ENCODE measurements at places on chromosomes 13 and 19. TPM values are rescaled to one million over a fixed set of nuclear protein-coding genes. Genes with fewer than 3 reads are reported as not detected.

The ZNF296 gene
- total RNA-seq: 1.1 TPM

The SIGLEC9 gene
- 0.14 TPM for total RNA-seq

The PNMA8C gene
- 0.27 TPM for total RNA-seq

The OR10H2 gene
- not detected for total RNA-seq

The MIR17HG gene
- 3.4 TPM for total RNA-seq

The DMKN gene
- total RNA-seq: 219 TPM

The ETV2 gene
- total RNA-seq: not detected

The USHBP1 gene
- total RNA-seq: 0.29 TPM

The B3GNT8 gene
- 2.7 TPM for total RNA-seq

The S1PR2 gene
- 8.3 TPM for total RNA-seq

The KLK12 gene
- not detected for total RNA-seq

The SCN1B gene
- 1.6 TPM for total RNA-seq

The SUPT5H gene
- total RNA-seq: 121 TPM

The LYPD5 gene
- total RNA-seq: 0.63 TPM

The CEACAM7 gene
- not detected for total RNA-seq

The SHISA7 gene
- total RNA-seq: not detected

The F7 gene
- total RNA-seq: 0.55 TPM

The ZNF414 gene
- 5.2 TPM for total RNA-seq

The BRCA2 gene
- 6.3 TPM for total RNA-seq

The GRK1 gene
- not detected for total RNA-seq

The POGLUT2 gene
- total RNA-seq: 15.7 TPM

The IL12RB1 gene
- 0.07 TPM for total RNA-seq

The SH2D3A gene
- 45.8 TPM for total RNA-seq

The ZNF317 gene
- 22.9 TPM for total RNA-seq

The PCDH20 gene
- 0.75 TPM for total RNA-seq

The SOX1 gene
- not detected for total RNA-seq

The PODNL1 gene
- total RNA-seq: not detected

The PTGER1 gene
- 5.5 TPM for total RNA-seq

The NUDT19 gene
- 17.1 TPM for total RNA-seq

The GAPDHS gene
- total RNA-seq: not detected

The ANKLE1 gene
- total RNA-seq: 0.55 TPM

The ZNF562 gene
- total RNA-seq: 37.3 TPM

The ZNF829 gene
- total RNA-seq: 4.0 TPM

The ADGRE3 gene
- not detected for total RNA-seq

The PCDH17 gene
- total RNA-seq: 0.25 TPM

The SPIB gene
- total RNA-seq: not detected

The NOVA2 gene
- under 0.01 TPM for total RNA-seq

The GIPR gene
- 0.46 TPM for total RNA-seq

The ZNF14 gene
- total RNA-seq: 2.7 TPM

The STOML3 gene
- total RNA-seq: not detected

The PRODH2 gene
- total RNA-seq: not detected

The ZSCAN5B gene
- not detected for total RNA-seq

The ZNF569 gene
- 5.0 TPM for total RNA-seq

The TMEM238 gene
- 4.1 TPM for total RNA-seq
